ENCODE measurements at places on chromosomes 4 and X. TPM values are rescaled to one million over a fixed set of nuclear protein-coding genes. Genes with fewer than 3 reads are reported as not detected.

GRCh38 chr4:159341522-159341921 is 238.6 kb downstream of the RAPGEF2 start:
- DNase-seq, result no peak

NCAPG gene
- polyA plus RNA-seq, result 33.6 TPM

- DNase-seq, result no peak
Observed at GRCh38 chr4:2871466-2871865, 27.8 kb downstream of the ADD1 start.

SUPT20HL1 gene
- polyA plus RNA-seq, result not detected

DNA sequence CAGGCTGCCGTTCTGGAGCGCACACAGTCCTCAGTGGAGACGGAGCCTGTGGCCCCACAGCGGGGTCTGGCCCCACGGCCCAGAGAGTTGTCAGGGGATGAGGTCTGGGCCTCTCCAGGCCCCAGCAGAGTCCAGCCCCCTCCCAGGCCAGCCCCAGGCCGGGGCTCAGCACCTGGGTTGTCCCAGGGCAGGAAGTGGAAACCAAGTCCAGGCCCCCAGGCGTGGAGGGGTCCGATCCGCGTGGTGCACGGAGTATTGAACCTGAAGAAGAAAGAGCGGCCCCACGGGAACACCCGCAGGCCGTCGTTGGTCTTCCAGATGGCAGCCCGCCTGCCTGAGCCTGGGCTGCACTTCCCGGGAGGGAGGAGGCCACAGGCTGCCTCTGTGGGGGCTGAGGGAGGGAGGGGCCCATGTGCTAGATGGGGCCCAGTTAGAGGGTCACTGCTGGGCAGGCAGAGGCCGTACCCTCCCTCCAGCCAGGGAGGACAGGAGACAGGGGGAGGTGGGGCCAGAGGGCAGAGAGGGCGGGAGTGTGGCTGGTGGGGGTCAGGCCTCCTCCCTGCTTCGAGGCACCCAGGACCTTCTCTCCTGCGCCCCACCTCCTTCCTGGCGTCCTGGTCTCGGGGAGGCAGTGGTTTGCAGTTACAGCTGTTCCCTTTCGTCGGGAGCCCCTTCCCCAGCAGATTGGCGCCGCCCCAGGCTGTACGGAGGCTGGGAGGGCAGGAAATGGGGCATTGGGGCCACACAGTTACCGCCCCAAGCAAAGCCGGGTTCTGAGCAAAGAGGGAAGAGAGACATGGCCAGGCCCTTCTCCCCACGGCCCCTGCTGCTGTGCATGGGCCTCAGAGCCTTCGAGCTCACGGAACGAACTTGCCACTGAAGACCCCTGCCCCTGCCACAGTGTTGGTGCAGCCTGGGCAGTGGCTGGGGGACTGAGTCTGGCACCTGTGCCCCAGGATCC is 8.1 kb downstream of the HGFAC start:
- DNase-seq, result no peak

GRCh38 chr4:185909972-185910371 is 98.0 kb upstream of the SORBS2 start:
- DNase-seq, result no peak

PCSK1N gene
- 4.6 TPM for polyA plus RNA-seq

DNA sequence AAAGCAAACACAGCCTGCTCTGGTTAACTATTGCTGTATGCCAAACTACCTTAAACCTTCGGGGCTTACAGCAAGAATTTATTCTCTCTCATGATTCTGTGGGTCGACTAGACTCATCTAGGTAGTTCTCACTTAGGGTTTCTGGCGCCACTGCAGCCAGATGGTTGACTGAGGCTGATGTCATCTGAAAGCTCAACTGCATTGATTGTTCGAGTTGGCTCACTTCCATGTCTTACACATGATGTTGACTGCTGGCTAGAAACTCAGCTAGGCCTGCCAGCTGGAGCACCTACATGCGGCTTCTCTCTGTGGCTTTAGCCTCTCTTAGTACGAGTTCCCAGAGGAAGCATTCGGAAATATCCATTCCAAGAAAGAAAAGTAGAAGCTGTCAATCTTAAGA is 103.2 kb downstream of the SRPX start:
- no peak for DNase-seq

DNA sequence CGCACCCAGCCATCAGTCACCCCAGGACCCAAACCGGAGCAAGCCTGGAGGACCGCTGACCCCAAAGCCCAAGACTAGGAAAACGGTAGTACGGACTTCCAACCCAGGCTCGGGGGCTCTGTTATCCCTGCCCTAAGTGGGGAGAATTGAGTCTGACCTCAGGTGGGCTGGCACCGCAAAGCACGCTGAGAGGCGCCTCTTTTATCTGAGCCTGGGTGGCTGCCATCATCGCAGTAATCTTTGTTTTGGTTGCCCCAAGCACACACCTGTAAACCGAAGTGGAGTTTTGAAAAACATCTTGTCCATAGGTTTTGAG is 894 bp upstream of the SH3RF1 start:
- DNase-seq, result no peak
